Left ventricle myocardium inferior (tissue), 1 donor: ENCODE measurements at places on chromosomes 3 and 15. TPM values are rescaled to one million over a fixed set of nuclear protein-coding genes. Genes with fewer than 3 reads are reported as not detected.

The WDR48 gene
- total RNA-seq, result 33.6 TPM

The ECT2 gene
- 4.8 TPM for total RNA-seq

The GOLGA8G gene
- total RNA-seq, result not detected

The DLEC1 gene
- total RNA-seq, result 0.08 TPM

- DNase-seq, result no peak
These were observed 2.4 kb upstream of the MAGI1 start for GRCh38 chr3:66041116-66041515.

GRCh38 chr3:126661532-126662364 is 6.8 kb upstream of the TXNRD3 start:
- DNase-seq, result peak; percentile 31

- DNase-seq, result no peak
These were observed 294.2 kb upstream of the SEMA6D start for GRCh38 chr15:47422881-47423665.

- peak; percentile 65 for DNase-seq
These were observed 426 bp downstream of the CBLB start for GRCh38 chr3:105868431-105868741.

- DNase-seq, result no peak
These were observed 145.0 kb downstream of the ADAM10 start for GRCh38 chr15:58604455-58604923.

- DNase-seq, result no peak
These were observed 42.9 kb downstream of the GXYLT2 start for GRCh38 chr3:72930754-72931153.

DNA sequence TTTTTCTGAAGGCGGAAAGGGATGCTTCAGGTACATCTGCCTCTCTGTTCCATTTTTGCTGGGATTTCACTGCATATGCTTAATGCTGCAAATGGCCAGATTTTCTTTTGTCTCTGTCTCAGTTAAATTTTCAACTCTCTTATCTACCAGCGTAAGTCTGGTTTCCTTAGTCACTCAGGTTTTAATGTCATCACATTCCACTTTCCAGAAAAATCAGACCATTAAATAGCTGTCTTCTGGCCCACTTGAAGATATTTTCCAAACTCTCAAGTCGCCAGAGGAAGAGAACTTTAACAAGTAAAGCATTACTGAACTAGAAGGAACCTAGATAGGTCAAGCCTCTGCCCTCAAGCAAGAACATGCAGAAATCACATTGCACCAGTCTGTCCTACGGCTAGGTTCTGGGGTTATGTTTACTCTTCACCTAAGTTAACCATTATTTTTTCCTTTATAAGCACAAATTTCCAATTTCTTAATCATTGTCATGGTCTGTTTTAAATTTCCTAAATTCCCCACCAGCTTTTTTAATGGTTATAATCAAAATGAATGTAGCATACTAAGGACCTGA is 26.5 kb downstream of the AVEN start:
- no peak for DNase-seq

DNA sequence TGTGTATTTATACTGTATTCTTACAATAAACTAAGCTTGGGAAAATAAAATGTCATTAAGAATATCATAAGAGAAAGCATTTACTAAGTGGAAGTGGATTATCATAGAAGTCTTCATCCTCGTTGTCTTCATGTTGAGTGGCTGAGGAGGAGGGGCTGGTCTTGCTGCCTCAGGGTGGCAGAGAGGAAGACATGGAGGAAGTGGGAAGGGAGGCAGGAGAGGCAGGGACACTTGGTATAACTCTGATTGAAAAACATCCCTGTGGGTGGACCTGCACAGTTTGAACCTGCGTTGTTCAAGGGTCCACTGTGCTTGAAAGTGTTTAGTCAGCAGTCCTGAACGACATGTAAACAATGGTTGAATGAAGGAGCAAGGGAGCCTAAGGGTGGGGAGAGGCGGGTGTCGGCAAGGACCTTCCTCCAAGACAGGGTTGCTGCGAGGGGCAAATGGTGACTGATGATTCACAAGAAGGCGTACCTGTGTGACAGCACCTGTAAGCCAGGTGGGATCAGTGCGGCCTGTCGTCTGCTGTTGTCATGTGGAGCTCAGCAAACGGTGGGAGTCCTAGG is 103.8 kb upstream of the KLF13 start:
- DNase-seq, result no peak

DNA sequence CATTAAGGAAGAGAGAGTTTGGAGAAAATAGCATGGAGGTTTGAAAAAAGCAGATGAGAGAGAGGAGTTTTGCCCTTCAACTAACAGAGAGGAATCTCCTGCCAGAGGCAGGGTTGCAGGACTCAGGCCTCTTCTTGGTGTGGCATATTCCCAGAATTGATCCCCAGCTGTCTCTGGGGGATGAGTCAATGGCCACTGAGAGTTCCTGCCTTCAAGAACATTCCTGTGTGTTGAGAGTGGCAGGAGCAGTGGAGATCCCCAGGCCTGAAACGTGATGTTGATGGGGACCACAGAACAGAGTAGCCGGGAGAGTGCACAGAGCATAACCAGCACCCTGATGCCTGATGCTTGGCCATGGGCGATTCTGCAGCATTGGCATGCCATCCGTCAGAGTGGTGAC is 348.4 kb upstream of the THBS1 start:
- DNase-seq, result no peak

DNA sequence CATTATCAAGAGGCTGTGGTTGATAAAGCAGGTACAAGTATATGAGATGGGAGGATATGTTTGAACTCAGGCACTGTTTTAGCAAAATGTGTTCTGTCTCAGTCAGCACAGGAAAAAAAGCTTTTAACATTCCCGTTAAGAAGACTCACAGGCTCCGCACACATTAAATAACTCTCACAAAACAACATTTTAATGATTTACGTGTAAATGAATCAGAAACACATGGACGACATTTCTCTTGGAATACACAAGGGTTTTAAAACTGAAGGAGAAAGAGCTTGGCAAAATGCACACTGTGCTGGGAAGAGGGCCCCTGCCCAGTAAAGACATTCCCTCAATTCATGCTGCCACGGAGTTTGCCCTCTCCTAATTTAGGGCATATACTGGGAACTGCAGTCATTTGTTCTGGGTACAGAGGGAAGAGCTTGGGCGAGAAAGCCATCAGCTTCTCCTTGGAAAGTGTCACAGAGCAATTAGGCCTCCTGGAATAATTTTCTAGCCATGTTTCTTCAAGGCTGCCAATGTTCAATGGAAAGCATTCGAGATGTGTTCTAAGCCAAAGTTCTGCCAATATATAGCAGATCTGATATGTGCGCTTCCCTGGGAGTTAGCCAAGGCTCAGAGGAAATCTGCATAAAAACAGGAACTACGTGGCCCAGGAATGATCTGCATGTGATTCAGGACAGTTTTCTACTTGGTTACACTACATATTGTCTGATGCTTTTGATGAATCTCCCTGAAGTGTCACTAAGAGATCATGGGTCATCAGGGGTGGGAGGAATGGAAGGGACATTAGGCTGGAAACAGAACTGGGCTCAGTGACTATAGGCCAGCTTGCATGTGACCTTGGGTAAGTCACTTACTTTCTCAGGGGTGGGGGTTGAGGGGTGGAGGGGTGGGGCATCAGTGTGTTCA is 2.2 kb upstream of the MASP1 start:
- no peak for DNase-seq

GRCh38 chr3:169153656-169154055 is 509.9 kb downstream of the MECOM start:
- DNase-seq, result no peak

DNA sequence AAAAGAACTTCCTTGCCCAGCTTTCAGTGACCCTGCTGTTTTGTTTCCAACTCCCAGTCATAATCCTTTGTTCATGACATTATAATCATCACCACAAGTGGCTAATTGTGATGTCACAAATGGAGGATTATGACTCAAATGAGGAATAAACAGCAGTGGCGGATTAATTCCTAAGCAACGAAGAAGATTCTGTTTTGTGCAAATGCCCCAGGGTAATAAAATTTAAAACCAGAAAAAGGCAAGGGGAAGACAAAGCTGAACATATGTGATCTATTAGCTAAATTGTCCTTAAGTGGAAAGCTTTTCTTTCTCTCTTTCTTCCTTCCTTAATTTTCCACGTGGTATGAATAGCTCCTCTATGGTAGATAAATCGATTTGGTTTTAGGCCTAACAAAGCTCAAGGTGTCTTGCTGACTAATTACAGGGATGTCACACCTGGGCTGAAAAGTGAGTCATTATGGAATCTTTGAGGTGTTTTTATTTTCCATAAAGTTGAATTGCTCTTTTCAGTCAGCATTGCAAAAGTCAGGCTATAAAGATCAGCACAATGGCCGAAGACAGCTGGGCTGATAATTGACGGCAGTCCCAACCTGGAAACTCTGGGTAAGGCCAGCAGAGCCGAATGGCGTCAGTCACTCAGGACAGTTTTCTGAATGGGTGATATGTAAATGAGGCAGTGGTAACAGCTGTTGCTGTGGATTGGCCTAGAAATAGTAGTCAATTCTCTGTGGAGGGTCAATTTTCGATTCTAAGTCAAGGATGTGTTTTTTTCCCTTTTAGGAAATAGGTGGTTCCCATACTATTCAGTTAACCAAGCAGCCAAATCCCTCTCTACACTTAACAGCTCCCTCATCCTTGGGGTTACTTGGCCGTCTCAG is 121.5 kb downstream of the PTPRG start:
- DNase-seq, result no peak
